ENCODE measurements at places on chromosomes 6 and 20.

DNA sequence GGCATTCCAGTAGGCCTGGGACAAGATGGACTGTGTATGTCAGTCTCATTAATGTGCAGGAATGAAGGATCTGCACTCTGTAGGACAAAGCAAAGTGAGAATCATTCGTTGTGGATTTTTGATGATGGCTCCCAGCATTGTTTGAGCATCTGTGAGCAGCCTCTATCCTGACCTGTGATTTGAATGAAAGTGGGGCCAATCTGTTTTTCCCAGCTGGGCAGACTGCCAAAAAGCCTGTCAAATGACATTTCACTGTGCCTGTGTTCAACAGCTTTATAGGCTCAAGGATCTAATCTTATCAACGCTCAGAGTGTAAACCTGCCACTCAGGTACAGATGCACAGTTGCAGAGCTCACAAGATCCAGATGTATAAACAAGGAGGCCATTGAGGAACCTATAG lies 86.7 kb upstream of the SYNDIG1 start:
- DNase-seq: no peak

GRCh38 chr6:52155791-52156576 lies 30.2 kb upstream of the IL17A start:
- no peak for DNase-seq

DNA sequence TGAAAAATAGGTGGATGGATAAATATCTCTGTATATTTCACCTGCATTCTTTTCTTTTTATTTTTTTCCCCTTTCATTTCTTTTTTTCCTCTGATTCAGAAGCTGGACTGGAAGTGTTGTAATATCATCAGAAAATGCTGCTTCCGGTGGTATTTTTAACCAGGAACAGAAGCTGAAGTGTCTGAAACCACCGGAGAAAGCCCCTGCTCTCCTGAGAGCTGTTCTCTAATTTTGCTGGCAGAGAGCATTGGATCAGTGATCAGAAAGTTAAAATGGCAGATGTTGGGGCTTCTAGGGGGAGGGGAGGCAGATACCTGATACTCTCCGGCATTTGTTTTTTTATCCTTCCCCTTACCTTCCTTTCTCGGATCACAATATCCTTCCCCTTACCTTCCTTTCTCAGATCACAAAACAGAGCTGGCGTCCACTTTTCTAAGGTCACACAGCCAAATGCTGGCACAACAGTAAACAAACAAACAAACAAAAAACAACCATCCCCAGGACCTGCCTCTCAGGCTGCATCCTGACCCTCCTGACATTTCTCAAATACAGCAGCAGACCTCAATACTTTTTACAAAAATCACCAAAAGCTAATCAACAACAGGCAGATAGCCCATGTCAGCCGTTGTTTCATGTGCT lies 143.2 kb upstream of the ZNF217 start:
- peak; percentile 76 for DNase-seq

GRCh38 chr6:2441601-2442475 lies 196.4 kb upstream of the GMDS start:
- DNase-seq: no peak

GRCh38 chr20:61722146-61722678 lies 343.5 kb downstream of the TAF4 start:
- no peak for DNase-seq

DNA sequence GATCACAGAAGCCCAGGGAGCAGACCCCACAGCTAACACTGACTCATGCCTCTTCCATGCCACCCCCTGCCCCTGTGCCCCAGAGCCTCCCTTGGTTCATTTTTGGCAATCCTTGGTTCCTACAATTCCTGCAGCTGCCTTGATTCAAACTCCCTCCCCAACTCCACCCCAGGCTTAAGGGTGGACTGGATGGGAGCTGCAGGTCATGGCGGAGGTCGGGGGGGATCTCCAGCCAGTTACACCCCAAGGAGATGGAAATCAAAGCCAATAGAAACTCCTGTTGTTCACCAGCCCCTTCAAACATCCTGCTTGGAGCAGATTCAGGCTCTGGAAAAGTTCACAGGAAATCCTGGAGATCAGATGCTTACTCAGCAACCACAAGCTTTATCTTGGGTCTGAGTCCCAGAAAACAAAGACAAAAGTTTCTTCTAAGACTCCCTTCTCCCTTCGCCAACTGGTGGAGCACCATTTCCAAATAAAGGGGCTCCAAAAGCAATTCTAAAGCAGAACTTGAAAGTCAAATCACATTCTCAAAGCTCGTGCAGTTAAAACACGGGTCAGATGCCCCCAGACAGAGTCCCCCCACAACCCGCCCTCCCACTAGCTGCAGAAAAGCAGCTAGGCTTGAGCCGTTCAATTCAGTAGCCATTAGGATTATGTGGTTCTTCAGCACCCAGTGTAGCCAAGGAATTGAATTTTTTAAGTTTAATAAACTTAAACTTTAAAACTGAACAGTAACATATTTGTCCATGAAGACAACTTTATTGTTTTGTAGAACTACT lies 149.5 kb downstream of the ANKRD60 start:
- DNase-seq: peak; percentile 89

GRCh38 chr6:170298688-170299087 lies 7.8 kb upstream of the DLL1 start:
- no peak for DNase-seq

DNA sequence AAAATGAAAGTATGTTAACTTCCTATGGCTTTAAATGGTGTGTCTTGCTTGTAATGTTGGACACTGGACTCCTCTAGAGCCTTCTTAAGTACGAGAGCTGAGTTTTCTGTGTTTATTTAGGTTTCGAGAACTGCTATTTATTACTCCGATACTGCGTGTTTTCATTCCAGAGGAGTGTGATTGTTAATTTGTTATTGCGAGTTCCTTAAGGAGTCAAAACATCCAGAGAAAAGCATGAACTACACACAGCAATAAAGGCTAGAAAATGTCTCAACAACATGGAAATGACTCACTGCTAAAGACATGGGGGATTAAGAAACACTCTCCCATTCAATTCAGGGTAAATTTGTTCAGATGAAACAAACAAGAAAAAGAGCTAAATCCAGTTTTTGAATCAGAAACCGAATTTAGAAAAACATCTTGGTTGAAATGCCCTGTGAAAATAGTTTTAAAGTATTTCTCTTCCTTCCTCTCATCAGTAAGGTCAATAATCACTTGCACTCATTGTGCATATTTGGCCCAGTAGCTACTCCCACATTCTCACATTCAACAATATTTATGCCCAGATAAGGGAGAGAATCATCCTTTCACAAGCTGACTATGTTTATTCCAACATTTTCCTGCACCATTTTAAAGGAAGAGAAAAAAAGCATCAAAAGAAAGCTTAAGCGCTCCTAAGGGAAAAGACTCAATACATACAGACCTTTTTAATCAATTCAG lies 36.0 kb downstream of the ATXN1 start:
- DNase-seq: peak; percentile 82

- DNase-seq: no peak
Measured at GRCh38 chr20:44087051-44087856, 99.7 kb downstream of the JPH2 start.

DNA sequence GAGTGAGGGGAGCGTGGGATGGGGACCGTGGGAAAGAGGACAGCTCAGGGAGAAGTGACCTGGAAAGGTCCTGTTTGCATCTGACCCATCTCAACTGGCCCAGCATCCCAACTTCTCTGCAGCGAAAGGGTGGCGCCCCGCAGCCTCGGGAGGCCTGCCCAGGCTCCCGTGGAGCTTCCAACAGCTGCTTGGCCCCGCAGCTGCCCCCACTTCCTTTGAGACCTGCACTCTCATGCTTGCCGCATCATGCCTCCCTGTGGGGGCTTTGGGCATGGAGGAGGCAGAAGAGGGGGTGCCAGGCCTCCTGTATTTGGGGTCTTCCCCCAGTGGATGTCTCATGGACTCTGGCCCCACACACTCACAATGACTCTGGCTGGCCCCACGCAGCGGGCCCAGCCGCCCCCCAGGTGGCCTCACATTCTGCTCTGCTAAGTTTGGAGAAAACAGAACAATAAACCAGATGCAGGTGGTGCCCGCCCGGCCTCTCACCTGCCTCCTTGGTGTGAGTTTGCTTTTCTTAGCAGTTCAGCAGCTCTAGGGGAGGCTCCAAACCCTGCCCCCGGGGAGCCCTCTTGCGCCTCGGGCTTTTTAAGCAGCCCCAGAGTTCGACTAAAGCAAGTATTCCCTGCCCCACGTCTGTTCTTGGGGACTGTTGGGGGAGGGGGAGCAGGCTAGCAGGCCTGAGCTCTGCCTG lies 40.7 kb downstream of the CPXM1 start:
- no peak for DNase-seq

- no peak for DNase-seq
Measured at GRCh38 chr6:123785039-123785438, 18.6 kb upstream of the NKAIN2 start.

DNA sequence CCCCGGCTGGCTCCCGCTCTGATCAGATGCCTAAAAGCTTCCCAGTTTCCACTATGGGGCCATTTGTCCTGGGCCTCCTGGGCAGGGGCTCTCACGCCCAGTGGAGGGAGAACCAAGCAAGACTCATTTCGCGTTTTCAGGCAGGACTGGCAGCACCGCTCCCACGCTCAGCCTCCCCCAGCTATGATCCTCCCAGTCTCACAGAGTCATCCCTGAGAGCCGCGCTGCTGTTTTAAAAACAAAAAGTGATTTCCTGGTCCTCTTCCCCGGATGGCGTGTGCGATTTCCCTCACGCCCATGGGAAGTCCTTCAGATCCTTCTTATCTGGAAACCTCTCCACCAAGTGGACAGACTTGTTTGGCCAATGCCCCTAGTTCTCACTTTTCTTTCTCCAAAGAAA lies at the start of gene ADGRF5:
TSS of gene ADGRF5 (minus strand) at position 208 of the 400 bp plus-strand sequence. CDS start 15,176 bp downstream, outside the sequence.
- DNase-seq: no peak

DNA sequence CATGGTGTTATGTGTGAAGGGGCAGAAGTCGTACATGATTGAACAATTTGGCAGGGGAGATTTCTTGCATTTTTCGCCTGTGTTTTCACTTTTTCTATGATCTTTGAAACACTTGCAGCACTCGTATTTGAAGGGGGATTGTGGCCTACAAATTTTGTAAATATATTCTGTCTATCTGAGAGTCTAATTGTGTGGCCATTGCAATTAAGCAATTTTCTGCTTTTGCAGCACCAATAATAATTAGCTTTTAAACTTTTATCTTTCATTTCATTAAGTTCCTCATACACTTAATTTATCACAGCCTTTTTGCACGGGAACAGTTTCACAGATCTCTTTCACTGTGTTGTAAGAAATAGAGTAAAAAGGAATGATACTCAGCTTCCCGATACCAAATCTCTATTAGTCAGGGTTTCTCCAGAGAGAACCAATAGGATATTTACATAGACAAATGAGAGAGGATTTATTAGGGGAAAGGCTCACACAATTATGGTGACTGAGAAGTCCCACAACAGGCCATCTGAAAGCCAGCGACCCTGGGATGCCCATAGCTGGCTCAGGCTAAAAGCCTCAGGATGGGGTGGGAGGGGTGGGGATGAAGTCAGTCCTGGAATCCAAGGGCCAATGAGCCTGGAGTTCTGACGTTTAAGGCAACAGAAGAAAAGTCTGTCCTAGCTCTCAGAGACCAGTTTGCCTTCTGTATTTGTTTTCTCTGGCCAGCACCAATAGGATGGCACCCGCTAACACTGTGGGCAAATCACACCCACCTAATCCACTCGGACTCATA lies 58.3 kb downstream of the KIF6 start:
- DNase-seq: no peak

GRCh38 chr6:77466055-77466450 lies 2.8 kb upstream of the HTR1B start:
- DNase-seq: peak; percentile 73

- DNase-seq: no peak
Measured at GRCh38 chr6:169168302-169168630, 85.4 kb downstream of the THBS2 start.

DNA sequence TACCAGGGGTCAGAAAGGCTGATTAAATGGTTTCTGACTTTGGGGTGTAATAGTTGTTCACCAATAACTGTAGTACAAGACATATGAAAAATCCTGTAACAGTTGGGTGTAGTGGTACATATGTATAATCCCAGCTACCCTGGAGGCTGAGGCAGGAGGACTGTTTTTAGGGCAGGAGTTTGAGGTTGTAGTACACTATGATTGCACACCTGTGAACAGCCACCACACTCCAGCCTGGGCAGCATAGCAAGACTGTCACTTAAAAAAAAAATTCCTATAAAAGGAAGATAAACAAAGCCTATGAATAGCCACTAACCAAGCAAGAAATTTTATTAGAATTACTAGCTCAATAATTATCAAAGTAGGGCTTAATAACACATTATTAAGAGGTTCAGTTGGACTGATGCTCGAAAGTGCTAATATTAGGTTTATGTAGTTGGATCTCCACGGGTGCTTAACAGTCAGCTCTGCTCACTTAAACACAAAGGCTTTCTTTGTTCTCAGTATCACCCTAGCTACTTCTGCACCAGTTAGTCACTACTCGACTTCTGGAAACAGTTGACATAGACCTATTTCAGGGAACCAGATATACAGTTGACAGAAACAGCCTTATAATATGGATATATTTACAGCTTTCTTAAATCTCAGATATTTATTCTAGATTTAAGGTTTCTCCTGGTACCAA lies 113.0 kb downstream of the MTFR2 start:
- DNase-seq: no peak

- DNase-seq: no peak
Measured at GRCh38 chr20:62238569-62239277, 402 bp downstream of the OSBPL2 start.

GRCh38 chr6:484746-485145 lies 93.2 kb downstream of the IRF4 start:
- DNase-seq: no peak

- DNase-seq: peak; percentile 23
Measured at GRCh38 chr20:37680420-37680819, 13.4 kb upstream of the CTNNBL1 start.

GRCh38 chr6:158321960-158322359 lies 9.7 kb downstream of the TULP4 start:
- DNase-seq: peak; percentile 74

DNA sequence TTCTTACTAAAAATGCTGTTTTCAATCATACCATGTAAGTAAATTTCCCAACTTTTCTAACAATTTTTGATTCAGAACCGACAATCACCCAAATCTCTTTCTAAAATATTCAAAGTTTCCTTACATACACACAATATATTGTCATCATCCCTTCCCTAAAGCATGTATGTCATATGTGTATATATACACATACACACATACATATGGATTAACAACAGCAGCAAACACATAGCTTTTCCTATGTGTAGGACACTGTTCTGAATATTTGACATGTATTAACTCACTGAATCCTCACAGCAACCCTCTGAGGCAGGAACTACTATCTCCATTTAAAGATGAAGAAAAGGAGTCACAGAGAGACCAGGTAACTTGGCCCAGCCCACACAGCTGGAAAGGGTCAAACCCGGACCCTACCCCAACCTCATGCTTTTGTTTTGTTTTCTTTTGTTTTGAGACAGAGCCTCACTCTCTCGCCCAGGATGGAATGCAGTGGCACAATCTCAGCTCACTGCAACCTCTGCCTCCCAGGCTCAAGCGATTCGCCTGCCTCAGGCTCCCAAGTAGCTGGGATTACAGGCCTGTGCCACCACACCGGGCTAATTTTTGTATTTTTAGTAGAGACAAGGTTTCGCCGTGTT lies 7.2 kb downstream of the FYN start:
- no peak for DNase-seq

DNA sequence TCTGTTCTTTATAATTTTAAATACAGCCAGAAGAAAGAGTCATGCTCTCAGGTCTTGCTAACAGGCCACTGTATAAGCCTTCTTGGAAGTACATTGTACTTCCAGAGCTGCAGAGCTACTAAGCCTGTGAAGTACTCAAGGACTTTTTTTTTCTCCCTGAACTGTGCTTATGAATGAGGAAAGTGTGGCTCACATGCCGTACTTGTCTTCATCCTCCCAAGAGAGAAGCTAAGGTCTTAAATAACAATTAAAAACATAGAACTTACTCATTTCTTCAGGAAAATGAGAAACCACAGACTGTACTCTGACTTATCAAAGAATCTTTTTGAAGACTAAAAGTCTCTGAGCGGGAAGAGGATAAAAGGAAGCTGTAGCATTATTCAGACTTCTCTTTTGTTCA lies 218.3 kb downstream of the HTR1B start:
- DNase-seq: no peak

All from fibroblast of skin of right biceps (primary cell).